Lower lobe of right lung (tissue), 2 donors: ENCODE measurements at places on chromosomes 2 and 18. TPM values are rescaled to one million over a fixed set of nuclear protein-coding genes. Genes with fewer than 3 reads are reported as not detected.

SERPINB4 gene
- total RNA-seq: not detected

DNAJC5G gene
- not detected for total RNA-seq

ZNF385B gene
- total RNA-seq: 63.2 TPM

OTOF gene
- total RNA-seq: 0.35 TPM

- DNase-seq: no peak
- no peaks in the 10 kb centered on the region for H3K36me3 ChIP-seq
- H3K4me3 ChIP-seq: no peak overlapping the region
- H3K27ac ChIP-seq: no peak overlapping the region
- no peaks in the 10 kb centered on the region for H3K4me1 ChIP-seq
- no peaks in the 10 kb centered on the region for H3K27me3 ChIP-seq
Observed at GRCh38 chr18:35941299-35941698, 31.2 kb upstream of the RMP24 start.

DNA sequence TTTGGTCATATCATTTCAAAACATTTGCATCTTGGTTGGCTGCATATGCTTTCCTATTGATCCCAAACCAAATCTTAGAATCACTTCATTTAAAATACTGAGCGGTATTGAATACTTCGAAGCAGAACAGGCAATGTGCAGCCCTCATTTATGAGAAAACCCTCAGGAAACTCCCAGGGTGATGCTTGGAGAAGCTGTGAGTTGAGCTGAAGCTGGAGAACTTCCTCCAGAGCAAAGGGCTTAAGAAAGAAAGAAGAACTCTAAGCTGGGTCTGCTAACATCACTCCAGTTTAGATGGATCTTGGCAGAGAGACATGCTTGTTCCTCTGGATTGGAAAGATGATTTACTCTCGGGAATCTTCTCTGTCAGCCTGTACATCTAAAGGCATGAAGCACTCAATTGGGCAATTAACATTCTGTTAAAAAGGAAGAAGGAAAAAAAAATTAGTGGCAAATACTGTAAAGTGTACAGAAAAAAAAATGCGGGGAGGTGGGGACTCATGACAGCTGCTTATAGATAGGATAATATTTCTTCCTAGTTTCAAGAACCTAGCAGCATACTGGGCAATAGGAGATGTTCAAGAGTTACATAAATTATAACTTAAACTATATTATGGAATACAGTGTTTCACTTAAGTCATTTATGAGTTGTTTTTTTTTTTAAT lies 49.5 kb downstream of the ATIC start:
- no peak overlapping the region for H3K4me3 ChIP-seq
- H3K27me3 ChIP-seq: no peaks in the 10 kb centered on the region
- H3K27ac ChIP-seq: no peak overlapping the region
- no peak for DNase-seq
- peaks cover 54% of the 10 kb centered on the region for H3K36me3 ChIP-seq

DNA sequence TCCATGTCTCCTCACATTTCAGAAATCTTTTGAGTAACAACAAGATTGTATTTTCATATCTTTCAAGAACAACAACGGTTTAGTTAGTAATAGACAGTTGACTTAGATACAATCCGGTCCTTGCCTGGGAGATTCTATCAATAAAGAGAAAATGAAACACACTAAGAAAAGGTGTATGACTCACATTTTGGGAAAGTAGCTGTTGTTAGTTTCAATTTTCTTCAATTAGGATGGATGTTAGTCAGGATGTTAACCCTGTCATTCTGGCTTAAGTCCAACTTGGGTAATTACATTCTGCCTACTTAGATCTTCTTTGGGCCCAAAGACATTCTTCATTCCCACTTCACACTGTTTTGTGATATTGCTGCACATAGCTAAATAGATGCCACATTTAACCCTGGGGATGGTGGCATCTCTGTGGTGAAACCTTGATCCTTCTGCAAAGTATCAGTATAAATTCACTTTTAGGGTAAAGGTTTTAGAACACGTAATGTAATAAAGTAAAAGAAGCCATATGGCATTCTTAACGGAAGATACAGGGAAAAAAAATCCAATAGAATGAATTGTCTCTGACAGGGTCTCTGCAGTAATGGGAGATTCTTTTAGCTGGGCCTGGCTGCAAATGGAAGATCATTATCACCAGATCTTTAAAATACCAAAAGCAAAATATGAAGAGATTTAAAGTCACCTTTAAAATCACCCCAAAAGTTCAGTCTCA lies 365.5 kb downstream of the FIGN start:
- H3K36me3 ChIP-seq: no peaks in the 10 kb centered on the region
- DNase-seq: no peak
- H3K27ac ChIP-seq: no peak overlapping the region

- H3K27ac ChIP-seq: no peak overlapping the region
- no peak overlapping the region for H3K4me3 ChIP-seq
- H3K36me3 ChIP-seq: no peaks in the 10 kb centered on the region
- H3K27me3 ChIP-seq: no peaks in the 10 kb centered on the region
- H3K4me1 ChIP-seq: peaks cover 3% of the 10 kb centered on the region
Observed at GRCh38 chr2:165015052-165015642, 59.8 kb upstream of the SLC38A11 start.
